Skeletal muscle tissue (tissue), 5 donors: ENCODE measurements at places on chromosomes 1 and 21. TPM values are rescaled to one million over a fixed set of nuclear protein-coding genes. Genes with fewer than 3 reads are reported as not detected.

F13B gene
- not detected for total RNA-seq

CCDC190 gene
- total RNA-seq: 3.1 TPM

ATP6V1G3 gene
- not detected for total RNA-seq

LYST gene
- total RNA-seq: 24.5 TPM

HOOK1 gene
- 1.0 TPM for total RNA-seq

CHRM3 gene
- 1.6 TPM for total RNA-seq
